Activated CD4-positive, alpha-beta T cell treated with anti-CD3 and anti-CD28 coated beads for 48 hours (primary cell): ENCODE measurements at places on chromosomes 1 and 21.

DNA sequence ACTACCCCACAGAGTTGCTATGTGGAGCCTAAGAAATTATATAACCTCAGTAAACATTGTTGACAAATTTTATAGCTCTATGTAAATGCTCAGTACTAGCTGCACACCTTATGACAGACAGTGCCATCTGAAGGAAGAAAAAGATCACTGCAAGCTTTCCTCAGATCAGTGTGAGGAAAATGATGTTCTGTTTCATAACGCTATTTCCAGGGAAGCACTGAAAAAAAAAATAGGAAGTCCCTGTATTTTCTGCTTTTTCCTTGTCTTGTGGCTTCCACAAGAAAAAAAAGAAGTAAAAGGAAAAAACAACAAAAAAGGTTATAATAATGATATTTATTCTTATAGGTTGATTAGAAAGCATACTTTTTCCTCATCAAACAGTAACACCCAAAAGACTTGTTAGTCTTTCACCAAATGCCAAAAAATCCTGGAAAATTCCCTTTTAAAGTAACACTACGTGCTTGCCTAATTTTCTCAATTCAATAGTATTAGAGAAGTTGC lies 23.2 kb downstream of the LYST start:
- no peak for DNase-seq

DNA sequence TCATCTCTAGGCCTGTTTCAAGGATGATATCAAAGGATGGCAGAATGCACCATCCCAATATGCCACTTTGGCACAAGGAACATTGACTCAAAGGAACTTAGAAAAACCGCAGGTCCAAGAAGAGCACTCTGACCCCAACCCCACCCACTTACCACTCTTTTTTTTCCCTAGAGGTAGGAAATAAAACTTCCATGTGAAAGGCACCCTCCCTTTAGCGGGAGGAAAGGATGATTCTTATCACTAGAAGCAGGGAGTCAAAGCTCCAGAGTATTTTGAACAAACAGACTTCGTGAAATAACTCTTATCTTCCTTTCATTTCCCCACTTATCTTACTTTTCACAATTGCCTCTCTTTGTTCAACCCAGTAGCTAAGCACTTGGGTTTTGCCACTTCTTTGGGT lies 22.2 kb downstream of the PSMG1 start:
- DNase-seq = no peak

GRCh38 chr1:238672262-238672661 lies 714.1 kb upstream of the CHRM3 start:
- no peak for DNase-seq

DNA sequence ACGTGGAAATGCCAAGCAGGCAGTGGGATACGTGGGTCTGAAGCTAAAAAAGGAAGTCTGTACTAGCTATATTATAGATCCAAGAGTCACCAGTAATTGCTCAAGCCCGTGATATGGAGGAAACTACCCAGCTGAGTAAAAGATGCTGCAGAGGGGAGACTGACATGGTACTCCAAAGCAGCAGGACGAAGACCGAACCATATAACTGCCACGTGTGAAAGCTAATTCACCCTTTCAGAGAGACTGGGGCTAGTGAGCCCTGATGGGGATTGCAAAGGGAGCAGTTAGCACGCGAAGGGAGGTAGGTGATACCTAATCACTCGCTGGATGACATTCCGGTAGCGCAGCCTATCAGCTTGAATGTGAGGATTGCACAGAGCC lies 316 bp downstream of the AP4B1 start:
- no peak for DNase-seq

DNA sequence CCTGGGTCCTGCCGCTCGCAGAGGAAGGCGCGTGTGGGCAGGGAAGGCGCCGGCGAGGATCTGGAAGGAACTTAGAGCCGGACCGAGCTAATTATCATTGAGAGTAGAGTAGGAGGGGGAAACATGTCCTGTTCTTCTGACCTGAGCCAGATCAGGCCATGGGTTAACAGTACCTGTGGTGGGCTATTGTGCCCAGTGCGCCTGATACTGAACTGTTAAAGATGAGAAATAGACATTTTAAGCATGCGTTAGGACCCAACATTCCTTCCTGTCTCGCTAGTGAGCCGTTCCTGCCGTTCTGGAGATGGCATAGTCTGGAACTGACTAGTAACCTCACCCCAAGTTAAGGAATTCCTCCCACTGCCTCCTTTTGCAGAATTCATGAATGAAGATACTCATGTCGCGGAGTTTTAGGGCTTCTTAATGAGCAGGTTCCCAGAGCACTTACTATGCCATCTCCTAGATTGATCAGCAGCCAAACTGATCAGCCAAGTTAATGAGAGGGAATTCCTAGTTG lies 870 bp downstream of the STRIP1 start:
- no peak for DNase-seq

DNA sequence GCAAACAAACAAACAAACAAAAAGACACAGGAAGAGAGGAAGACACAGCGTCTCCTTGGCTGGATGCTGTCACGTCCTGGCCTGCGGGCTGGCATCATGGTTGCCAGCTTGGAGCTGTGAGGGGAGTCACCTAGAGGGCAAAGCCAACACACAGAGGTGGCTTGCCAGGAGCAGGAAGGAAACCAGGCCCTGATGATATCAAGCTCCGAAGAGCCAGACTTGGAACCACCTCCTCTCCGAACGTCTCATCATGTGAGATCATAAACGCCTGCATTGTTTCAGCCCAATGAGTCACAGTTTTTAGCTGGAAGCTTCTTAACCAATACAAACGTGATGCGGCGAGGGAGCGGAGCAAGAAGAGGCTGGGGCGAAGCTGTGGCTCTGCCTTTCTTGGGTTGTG lies 8.7 kb downstream of the PLA2G2D start:
- no peak for DNase-seq

- DNase-seq = no peak
These were observed 109.5 kb upstream of the NFIA start for GRCh38 chr1:60972841-60973364.

- DNase-seq = no peak
These were observed 77.6 kb upstream of the CACYBP start for GRCh38 chr1:174922121-174922520.

GRCh38 chr1:236545621-236546169 lies 21.9 kb downstream of the LGALS8 start:
- no peak for DNase-seq

DNA sequence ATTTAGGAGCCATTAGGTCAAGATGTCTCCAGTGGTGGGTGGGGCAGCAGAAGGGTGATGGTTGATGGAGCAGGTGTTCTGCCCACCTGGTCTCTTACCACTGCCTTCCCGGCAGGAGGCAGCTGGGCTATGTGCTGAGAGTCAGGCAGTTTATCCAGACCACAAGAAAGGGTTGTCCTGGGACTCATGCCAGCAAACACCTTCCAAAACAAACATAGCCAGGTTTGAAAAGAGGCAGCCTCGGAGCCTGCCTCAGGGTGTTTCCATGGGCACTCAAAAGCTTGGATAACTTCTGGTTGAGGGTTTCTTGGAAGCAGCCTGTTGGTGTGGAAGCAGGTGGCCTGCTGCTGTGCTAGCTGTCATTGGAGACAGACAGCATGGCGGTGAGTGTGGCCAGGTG lies 187.2 kb downstream of the PCP4 start:
- no peak for DNase-seq

GRCh38 chr1:59500950-59501742 lies 204.3 kb downstream of the FGGY start:
- no peak for DNase-seq

DNA sequence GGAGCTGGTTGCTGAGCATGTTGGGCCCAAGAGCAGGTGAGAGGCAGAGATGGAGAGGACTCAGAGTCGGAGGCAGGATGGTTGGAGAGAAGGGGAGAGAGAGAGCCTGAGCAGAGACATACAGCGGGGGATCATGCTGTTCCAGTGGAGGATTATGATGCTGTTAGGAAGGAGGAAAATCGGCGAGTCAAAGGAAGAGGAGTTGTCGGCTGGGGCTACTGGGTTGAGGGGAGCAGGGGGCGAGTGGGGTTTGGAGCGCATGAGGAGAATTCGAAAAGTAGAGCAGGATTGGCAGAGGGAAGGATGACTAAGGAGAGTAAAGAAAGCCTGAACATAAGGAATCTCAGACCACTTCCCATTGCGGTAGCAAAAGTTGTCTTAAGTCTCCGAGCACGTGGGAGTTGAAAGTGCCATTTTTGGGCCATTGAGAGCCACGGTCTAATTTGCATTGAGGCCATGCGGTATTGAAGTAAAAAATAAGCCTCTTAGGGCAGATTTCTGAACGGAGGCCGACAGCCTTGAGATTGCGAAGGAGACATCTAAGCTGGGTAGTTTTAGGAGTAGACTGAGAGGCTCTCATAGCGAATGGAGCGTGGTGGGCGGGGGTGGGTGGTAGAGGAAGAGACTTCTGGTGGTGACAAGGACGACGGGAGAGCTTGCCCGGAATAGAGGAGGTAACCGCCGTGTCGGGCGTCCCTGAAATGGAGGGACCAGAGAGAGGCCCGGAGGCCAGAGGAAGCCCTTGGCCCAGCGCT lies 140.4 kb upstream of the ETV3 start:
- DNase-seq = no peak

DNA sequence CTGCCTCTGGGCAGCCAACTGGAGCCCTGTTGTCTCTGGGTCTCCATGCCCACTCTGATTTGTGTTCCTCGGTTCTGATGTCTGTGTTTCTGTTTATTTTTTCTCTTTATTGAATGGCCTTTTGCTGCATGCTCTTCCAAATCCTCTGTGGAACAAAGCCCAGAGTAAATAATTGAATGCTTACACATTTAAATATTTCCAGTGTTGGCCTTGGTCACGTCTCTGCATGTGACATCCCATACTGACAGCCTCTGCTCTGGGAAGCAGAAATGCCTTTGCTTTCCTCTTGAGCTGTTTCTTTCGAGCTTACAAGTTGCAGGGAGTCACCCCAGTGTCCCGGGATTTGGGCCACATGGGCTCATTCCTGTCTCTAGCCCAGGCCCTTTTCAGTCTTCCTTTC lies 267.9 kb downstream of the PTPRU start:
- no peak for DNase-seq

DNA sequence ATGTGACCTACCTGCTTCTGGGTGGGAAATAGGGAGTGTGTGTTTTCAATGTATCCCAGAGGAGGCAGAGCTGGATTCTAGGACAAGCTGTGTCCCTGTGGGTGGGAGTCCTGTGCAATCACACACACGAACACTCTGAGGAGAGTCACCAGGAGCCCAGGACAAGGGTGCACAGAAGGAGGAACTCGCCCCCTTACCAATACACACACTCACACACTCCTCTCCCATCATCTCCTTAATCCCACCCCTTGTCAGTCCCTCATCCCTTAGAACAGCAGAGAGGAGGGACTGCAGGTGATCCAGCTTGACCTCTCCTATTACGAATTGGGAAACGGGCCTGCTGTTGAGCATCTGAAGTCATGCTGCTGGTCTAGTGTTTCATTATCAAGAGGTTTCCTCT lies 8.5 kb upstream of the MYBPHL start:
- no peak for DNase-seq

DNA sequence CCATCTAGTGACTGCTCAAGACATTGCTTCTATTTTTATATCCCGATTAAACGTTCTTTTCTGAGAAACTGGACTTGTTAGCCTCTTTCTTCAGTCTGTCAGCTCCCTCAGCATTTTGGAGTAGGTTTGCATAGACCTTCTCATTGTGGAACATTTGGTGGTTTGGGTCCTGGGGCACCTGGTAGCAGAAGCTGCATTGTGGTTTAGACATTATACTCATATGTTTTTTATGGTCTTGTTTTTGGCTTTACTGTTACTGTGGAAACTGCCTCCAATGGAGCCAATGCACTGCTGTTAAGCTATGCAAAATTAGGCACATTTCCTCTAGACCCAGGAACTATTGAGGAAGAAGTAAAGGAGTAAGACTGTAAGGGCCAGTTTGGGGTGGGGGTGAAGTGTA lies 36.7 kb upstream of the LRRC8B start:
- peak; percentile 38 for DNase-seq

GRCh38 chr1:119632103-119632490 lies 16.0 kb downstream of the ZNF697 start:
- no peak for DNase-seq
